ENCODE measurements at places on chromosomes 2 and 18. TPM values are rescaled to one million over a fixed set of nuclear protein-coding genes. Genes with fewer than 3 reads are reported as not detected.

The POTEJ gene
- total RNA-seq: not detected

The PRSS56 gene
- total RNA-seq: not detected

The SP140 gene
- total RNA-seq: not detected

The UGT1A1 gene
- not detected for total RNA-seq

The SERPINB13 gene
- total RNA-seq: 0.13 TPM

The KYNU gene
- 0.43 TPM for total RNA-seq

The CXCR1 gene
- total RNA-seq: not detected

The RUFY4 gene
- total RNA-seq: not detected

The M1AP gene
- total RNA-seq: not detected

The POTEI gene
- 0.66 TPM for total RNA-seq

The GPR75 gene
- total RNA-seq: 4.9 TPM

The DSG2 gene
- total RNA-seq: 0.07 TPM

The MPP4 gene
- 15.8 TPM for total RNA-seq

The GREB1 gene
- 0.13 TPM for total RNA-seq

The SDC1 gene
- total RNA-seq: 1.6 TPM

The RAD51AP2 gene
- not detected for total RNA-seq

The DHRS9 gene
- total RNA-seq: 0.29 TPM

The FLACC1 gene
- total RNA-seq: 2.3 TPM

The IER3IP1 gene
- 25.9 TPM for total RNA-seq

The ZBTB7C gene
- under 0.01 TPM for total RNA-seq

The HOXD3 gene
- 11.2 TPM for total RNA-seq

Measured in thoracic aorta endothelial cell (primary cell).